ENCODE measurements at places on chromosomes 5 and 9.

DNA sequence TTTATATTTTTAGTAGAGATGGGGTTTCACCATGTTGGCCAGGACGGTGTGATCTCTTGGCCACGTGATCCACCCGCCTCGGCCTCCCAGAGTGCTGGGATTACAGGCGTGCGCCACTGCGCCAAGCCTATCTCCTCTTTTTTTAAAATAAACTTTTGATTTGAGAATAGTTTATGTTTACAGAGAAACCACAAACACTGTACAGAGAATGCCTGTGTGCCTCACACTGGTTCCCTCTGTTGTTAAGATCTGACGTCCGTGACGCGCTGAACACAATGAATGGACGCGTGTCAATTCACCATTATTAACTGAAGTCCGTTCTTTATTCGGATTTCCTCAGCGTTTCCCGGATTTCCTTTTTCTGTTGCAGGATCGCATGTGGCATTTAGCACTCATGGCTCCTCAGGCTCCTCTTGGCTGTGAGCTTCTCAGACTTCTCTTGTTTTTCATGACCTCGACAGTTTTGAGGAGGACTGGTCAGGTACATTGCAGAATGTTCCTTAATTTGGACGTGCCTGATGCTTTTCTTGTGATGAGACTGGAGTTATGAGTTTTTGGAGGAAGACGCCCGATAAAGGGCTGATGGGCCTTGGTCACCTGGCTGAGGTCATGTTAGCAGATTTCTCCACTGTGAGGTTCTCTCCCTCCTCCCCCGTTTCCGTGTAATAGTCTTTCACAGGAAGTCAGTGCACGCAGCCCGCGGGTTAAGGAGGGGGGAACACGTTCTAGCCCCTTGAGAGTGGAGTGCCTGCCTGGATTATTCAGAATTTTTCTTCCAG lies 69.6 kb downstream of the ANKRD33B start:
- peak; percentile 53 for DNase-seq

GRCh38 chr5:119088438-119088837 lies 17.6 kb downstream of the DMXL1 start:
- DNase-seq, result no peak

DNA sequence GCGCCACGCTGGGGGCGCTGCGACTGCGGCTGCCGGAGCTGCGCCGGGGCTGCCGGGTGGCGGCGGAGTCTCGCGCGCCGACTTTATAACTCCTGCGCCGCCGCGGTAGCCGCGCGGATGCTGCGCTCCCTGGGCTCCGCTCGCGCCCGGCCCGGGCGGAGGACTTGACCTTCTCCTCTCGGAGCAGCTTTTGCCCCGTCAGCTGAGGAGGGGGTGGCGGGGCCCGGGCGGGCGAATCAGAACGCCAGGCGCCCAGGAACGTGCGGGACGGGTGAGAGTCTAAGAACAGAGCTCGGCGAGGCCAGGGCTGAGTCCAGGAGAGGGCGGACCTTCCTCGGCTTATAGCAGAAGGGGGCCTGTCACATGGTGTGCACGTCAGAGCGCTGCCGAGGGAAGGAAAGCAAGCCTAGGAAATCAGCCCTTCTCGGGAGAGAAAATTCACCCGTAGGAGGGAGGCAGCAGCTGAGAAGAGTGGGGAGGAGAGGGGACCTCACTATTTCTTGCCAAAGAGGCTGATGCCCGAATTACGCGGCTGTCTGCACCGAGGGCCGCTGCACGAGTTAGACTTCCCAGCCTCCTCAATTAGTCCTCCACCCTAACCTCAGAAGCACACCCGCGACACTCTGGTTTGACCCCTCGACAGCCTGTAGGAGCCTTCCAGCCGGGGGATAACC lies at the start of gene FOXD1:
Gene FOXD1 (minus strand): TSS at position 315 of the 674 bp plus-strand sequence. CDS start 415 bp downstream, outside the sequence.
- peak; percentile 51 for DNase-seq

DNA sequence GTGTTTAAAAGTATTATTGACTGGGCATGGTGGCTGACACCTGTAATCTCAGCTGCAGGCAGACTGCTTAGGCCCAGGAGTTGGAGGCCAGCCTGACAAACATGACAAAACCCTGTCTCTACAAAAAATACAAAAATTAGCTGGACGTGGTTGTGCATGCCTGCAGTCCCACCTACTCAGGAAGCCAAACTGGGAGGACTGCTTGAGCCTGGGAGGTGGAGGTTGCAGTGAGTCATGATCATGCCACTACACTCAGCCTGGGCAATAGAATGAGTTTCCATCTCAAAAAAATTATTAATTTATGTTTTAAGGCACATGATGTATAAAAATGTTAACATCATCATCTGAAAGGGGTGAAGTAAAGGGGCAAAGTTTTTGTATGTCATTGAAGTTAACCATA lies 49.7 kb upstream of the FNIP1 start:
- DNase-seq, result no peak

- no peak for DNase-seq
Observed at GRCh38 chr5:40235471-40236400, 444.0 kb upstream of the PTGER4 start.

- DNase-seq, result peak; percentile 62
Observed at GRCh38 chr9:3732077-3733038, 206.6 kb upstream of the RFX3 start.

DNA sequence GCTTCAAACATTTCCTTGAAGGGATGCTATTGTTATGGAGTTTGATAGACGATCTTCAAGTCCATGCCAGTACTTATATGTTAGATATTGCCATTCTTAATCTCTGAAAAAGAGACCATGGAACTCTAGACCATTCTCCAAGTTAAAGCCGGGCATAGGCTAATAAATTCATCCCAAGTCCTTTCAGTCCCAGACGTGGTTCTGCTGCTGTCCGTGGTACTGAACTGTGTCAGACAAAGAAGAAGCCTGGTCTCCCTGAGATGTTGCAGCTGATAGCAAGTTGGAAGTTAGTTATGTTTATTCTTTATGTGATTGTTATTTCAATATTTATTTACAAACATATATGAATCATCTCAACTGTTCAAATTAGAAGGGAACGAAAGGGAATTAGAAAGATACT lies 158.7 kb downstream of the NMUR2 start:
- DNase-seq, result no peak

- no peak for DNase-seq
Observed at GRCh38 chr9:120212153-120212852, 367.7 kb downstream of the CDK5RAP2 start.

DNA sequence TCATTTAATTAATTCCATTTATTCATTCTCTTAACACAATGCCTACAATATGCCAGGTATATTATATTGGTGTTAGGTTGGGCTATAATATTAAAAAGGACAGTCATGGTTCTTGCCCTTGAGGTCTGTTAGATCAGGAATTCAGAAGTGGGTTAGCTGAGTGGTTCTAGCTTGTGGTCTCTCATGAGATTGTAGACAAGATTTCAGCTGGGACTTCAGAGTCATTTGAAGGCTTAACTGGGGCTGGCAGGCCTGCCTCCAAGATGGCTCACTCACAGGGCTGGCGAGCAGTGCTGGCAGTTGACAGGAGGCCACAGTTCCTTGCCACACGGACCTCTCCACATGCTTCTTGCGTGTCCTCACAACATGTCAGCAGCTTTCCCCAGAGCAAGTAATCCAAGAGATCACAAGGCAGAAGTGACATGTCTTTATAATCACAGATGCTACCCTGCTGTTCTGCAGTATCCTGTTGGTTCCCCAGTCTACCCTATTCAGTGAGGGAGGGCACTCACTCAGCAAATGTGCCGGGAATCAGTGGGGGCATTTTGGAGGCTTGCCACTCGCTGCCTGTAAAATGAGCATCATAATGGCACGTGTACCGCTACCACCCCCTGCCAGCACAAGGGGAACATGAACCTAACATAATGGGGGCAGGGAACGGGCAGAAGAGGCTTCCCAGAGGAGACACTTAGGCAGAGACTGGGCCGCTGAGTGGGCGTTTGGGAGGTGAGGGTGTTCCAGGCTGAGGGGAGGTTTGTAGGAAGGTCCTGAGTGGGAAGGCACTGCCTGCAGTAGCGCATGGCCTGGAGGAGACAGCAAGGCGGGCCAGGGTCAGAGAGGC lies 70.0 kb downstream of the EXOSC2 start:
- no peak for DNase-seq

- DNase-seq, result no peak
Observed at GRCh38 chr9:106846857-106847256, 16.1 kb upstream of the ZNF462 start.

- DNase-seq, result no peak
Observed at GRCh38 chr9:38347946-38348345, 44.6 kb upstream of the ALDH1B1 start.

GRCh38 chr5:122073018-122073417 lies 5.0 kb downstream of the LOX start:
- no peak for DNase-seq

DNA sequence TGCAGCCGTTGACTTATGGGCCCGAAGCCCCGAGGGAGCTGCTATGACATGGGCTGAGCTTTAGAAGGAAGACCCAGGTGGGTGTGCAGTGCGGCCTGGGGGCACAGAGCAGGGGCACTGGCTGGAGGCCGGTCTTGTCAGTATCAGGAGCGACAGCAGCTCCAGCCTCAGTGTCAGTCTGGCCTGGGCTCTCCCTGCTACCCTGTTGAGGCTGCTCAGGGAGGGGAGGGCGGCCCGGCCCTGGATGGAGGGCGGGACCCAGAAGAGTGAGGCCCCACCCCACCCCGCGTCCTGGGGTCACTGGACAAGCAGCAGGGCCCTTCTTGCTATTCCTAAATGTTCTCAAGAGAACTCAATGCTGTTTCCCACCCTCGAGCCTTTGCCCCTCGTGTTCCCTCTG lies 18.0 kb downstream of the GFI1B start:
- no peak for DNase-seq

GRCh38 chr9:130117816-130118632 lies 54.2 kb upstream of the NCS1 start:
- no peak for DNase-seq

DNA sequence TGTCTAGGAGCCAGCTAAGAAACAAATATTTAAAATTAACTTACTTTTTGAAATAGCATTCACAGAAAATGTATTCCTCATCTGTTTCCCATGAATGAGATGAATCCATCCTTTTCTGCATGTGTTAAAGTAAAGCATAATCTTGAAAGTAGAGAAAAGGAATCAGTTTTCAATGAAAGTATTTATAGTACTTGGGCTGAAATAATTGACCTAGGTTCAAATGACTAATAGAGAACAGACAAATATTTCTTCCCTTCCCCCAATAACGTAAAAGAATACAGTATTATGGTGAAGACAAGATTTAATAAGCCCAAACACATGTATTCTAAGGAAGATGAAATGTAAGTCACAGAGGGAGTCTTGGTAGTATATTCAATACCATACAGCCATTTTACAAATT lies 403.5 kb downstream of the ZNF608 start:
- no peak for DNase-seq

- DNase-seq, result no peak
Observed at GRCh38 chr9:133348718-133349573, 928 bp downstream of the RPL7A start.

DNA sequence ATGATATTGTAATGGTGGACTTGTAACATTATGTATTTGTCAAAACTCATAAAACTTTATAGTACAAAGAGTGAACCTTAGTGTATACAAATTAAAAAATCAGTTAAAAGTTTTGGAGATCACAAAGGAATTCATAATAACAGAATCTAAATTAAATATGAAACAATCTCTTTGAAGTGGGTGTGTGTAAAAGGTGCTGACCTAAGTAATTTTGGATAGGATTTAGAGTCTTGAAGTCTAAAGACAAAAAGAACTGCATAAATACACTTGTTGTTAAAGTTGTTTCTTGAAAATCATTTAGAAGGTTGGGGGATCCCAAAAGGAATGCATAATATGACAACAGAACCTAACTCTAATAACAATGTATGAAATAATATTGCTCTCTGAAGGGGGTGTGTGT lies 295.5 kb downstream of the PRR16 start:
- DNase-seq, result no peak

- no peak for DNase-seq
Observed at GRCh38 chr5:140678993-140679392, 5.6 kb upstream of the DND1 start.

DNA sequence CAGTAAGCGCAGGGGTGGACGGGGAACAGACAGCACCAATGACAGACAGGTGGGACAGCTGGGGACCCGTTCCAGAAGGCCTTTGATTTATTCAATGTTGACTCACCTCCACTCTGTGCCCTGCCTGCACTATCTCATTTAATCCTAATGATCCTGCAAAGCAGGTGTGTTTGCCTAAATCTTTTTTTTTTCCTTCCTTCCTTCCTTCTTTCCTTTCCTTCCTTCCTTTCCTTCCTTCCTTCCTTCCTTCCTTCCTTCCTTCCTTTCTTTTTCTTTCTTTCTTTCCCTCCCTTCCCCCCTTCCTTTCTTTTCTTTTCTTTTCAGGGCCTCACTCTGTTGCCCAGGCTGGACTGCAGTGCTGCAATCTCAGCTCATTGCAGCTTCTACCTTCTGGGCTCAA lies 17.1 kb upstream of the CORO2A start:
- DNase-seq, result no peak

GRCh38 chr9:127495884-127496555 lies 44.7 kb downstream of the LRSAM1 start:
- DNase-seq, result no peak

DNA sequence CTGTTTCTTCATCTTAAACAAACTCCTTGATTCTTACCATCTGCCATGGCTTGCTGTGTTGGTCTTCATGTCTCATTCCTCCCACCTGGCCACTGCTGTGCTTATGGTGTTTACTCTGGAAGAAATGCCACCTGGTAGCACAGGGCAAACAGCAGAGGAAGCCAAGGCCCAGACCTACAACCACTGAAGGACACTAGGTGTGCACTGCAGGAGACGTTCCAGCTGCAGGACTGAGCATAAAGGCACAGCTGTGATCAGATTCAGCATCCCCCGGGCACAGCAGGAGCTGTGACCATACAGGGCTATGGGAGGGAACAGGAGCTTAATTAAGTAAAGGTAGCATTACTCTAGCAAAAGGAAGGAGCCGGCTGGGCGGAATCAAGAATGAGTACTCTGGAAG lies 12.6 kb upstream of the GNAQ start:
- no peak for DNase-seq

DNA sequence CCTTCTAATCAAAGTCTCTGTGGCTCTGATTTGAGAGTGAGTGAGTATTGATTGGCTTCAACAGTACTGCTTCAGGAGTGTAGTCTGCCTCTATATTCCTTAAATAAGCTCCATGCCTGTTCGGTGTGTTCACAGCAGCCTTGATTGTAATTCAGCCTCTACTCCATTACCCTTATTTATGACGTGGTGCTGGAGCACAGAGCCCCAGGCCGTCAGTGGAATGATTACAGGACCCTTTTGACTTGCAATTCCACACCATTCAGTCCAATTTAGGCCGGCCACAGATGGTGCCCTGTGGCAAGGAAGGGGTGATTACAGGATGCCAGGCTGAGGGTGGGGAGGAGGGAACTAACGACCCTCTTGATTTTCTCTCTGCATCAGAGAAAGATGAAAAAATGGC lies 110.3 kb downstream of the ASTN2 start:
- DNase-seq, result no peak

DNA sequence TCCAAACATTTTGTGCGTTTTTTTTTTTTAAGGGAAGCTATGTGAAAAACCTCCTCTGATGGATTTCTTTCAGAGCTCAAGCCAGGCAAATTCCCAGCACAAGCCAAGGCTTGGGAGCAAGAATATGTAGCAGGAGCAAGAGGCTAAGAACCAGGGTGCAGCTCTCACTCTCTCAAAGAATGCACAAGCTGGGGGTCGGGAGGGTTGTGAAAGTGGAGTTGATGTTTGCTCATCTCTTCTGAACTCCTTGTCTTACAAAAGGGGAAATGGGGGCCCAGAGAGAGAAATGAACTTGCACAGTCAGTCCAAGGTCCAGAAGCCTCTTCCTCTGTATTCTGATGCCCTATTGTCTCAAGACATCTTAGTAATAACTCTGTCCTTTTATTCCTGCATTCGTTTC lies 7.7 kb upstream of the TRAF1 start:
- DNase-seq, result peak; percentile 11

- DNase-seq, result no peak
Observed at GRCh38 chr9:130741831-130742449, 48.4 kb downstream of the EXOSC2 start.

All from CD4-positive, alpha-beta T cell treated with Interleukin-17A for 1 hour (primary cell).